Stimulated activated CD8-positive, alpha-beta memory T cell treated with anti-CD3 and anti-CD28 coated beads, Interleukin-15, amount 100 ng/mL, for 24 hours (primary cell): ENCODE measurements at places on chromosomes 1 and 21.
A peak's percentile ranks its signal among the peaks of the same experiment; 100 is the strongest.

- no peak for DNase-seq
These were observed 22.3 kb upstream of the POFUT2 start for GRCh38 chr21:45309987-45310381.

- peak; percentile 7 for DNase-seq
These were observed at the start of gene ROR1 for GRCh38 chr1:63773815-63774616. Gene ROR1, plus strand, starts transcription at chr1:63774017.

DNA sequence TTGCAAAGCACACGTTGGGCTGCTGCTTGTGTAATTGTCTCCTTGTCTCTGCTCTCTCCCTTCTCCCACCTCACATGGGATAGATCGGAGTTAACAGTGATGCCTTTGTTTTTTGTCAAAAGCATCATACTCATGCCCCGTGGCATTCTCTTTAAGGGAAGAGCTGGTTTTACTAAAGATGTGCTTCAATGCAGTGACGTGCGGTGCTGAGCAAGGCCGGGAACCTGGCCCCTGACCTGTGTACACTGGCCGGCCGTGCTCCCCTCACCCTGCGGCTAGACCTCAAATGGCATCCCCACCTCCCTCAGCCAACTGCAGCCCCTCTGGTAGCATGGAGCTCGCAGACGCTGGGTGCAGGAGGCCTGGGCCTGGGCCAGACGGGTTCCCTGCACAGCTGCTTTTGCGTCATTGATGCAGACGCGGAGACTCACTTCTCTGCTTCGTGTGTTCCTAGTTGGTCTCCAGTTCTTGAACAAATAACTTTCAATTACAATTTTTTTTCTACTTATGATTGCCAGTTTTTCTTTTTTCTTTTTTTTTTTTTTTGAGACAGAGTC lies 19.9 kb downstream of the AGPAT3 start:
- DNase-seq, result no peak

DNA sequence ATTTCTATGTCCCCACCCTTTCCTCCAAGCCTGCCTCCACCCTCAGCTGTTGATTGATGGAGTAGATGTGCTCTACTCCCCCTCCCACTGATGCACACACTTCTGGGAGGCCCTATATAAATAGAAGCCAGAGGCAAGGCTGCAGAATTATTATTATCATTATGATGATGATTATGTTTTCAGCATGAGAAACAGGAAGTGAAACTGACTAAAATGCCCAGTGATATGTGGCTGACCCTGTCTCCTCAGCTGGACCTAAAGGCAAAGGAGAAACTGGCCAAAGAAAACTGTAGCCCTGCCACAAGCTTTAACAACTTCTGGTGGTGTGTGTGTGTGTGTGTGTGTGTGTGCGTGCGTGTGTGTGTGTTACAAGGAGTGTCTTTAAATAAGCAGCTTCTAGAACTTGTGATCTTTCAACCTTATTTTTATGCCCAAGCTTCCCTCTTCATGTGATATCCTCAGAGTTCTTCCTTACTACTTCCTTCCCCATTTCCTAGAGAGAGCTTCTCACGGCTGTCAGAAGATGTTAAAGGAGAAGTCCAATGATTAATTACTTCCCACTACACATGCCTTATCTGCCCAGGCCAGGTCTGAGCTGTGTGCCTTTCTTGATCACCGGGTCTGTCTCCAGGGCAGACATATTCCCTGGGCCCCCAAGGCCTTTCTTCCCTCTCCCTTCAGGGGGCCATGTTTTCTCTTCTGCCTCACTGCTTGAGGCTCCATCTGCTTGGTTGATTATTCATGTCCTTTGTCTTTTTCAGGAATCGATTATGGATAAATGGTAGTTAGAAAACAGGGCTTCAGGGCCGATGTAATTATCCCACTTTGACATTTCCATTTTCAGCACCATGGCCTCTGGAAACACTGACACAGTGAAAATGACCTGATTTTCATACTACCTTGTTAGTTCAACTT lies 11.6 kb upstream of the MAPKAPK2 start:
- DNase-seq, result no peak

DNA sequence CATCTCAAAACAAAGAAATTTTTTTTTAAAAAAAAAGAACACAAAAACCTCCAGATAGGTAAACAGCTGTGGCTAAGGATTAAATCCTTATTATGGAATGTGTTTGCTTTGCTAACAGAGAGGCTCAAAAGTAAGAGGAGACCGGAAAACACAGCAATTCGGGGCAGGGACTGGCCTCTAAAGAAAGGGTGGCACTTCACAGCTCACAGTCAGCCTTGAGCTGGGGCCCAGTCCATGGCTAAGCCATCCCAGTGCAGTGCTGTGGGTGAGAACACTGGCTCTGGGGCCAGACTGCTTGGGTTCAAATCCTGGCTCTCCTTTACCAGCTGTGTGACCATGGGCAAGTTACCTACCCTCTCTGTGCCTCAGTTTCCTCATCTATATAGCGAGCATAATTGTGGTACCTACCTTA lies 28.2 kb downstream of the KIF17 start:
- DNase-seq, result no peak

- no peak for DNase-seq
These were observed 84.8 kb downstream of the KCTD3 start for GRCh38 chr1:215651867-215652266.

DNA sequence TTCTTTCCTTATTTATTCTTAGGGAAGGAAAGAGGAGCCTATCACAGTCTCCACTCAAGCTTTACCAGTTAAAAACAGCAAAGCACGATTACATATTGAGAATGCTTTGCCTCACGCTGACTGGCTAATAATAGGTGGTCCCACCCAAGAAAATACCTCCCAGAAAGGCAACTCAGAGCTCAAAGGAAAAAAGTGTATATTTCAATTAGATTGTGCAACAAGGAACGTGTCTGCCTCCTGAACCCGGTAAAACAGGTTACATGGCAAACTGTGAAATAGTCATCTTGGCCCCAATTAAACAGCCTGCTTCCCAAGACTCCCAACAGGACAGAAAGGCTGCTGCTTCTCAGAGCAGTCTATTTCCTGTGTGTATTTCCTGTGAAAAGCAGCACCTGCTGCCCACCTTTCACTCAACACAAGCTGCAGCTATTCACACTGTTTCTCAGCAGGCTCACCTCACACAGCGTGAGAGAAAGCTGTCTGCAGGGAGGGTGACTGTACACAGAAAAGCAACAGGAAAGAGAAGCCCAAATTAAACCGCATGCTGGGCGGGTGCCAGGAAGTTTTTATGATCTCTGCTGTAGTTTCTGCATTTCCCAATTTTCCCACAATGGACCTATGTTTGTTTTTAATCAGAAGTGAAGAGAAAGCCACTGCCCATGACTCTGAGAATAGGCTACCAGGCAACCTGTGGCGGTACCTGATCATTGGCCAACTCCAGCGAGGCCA lies 44.0 kb downstream of the URB1 start:
- no peak for DNase-seq

DNA sequence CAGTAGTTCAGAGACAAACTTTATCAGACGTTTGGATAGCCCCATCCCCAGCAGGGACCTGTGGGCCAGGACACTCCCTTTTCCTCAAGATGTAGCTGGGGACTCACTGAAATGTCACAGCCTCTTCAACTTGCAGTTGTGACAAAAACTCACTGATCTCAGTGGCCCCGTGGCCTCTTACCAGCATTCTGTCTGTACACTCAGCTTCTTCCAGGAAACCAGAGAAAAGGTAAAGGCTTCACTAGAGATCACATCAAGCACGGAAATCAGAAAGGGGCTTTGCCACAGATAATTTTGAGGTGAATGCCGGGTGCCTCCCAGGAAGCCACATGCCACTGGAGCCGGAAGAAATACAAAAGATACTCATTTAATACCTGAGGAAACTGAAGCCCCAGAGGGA lies 122.2 kb downstream of the CCDC185 start:
- DNase-seq, result no peak

GRCh38 chr21:43805275-43805800 lies 16.0 kb downstream of the RRP1 start:
- no peak for DNase-seq

GRCh38 chr1:150552128-150552910 lies 3.1 kb downstream of the ADAMTSL4 start:
- DNase-seq, result no peak

- DNase-seq, result no peak
These were observed 86.6 kb downstream of the ZBTB18 start for GRCh38 chr1:244137725-244138124.

DNA sequence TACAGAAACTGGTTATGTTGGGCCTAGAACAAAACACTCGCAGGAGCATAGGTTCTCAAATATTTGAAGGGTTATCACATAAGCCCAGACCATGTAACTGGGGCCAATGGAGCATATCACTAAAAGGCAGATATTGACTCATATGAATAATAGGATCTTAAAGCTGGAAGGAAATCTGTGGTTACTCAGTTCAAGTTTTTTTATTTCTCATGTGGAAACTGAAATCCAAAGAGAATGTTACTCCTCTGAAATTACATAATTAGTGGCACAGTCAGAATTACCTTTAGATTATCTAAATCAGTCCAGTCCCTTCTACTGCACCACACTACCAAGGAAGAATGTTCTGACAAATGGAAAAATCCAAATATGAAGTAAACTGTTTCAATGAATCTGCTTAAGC lies 12.0 kb downstream of the SLAMF8 start:
- no peak for DNase-seq

- DNase-seq, result no peak
These were observed 266.3 kb downstream of the RHOU start for GRCh38 chr1:229001467-229002011.

DNA sequence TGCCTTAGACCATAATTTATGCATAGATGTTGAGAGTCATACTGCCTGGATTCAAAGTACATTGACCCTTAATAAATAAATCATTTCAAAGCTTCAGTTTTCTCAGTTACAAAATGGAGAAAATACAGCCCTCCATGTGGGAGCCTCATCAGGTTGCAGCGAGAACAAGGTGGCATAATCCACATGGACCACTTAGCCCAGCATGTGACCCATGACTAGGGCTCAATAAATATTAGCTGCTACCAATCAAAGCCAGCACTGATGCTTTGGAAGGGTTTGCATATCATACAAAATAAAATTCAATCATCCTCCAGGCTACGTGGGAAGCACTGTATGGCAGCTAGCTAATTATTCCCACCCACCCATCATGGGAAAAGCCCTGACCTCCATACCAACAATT lies 33.5 kb upstream of the RGS7 start:
- DNase-seq, result no peak

DNA sequence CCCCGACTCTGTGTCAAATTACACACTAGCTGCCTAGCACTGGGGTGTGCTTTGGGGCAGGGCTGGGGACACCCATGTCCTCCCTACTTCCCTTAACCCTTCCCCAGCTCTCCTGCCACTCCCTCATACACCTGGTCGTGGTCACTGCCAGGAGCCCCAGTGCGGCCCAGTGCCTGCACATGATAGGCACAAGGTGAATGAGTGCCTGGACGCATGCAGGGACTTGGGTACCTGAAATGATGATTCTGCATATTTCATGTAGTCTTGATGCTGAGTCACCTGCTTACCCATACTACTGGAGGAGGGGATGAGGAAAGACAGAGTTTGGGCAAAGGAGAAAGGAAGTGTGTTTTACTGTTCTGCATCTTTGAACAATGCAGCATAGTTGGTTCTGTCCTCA lies 1.5 kb upstream of the VANGL2 start:
- no peak for DNase-seq

GRCh38 chr1:159869607-159870006 lies 7.2 kb upstream of the VSIG8 start:
- DNase-seq, result no peak

GRCh38 chr1:96583903-96584302 lies 137.7 kb upstream of the PTBP2 start:
- no peak for DNase-seq

GRCh38 chr1:41341772-41342562 lies 19.3 kb upstream of the FOXO6 start:
- DNase-seq, result no peak

- DNase-seq, result no peak
These were observed 16.4 kb downstream of the TEX38 start for GRCh38 chr1:46687921-46688509.

DNA sequence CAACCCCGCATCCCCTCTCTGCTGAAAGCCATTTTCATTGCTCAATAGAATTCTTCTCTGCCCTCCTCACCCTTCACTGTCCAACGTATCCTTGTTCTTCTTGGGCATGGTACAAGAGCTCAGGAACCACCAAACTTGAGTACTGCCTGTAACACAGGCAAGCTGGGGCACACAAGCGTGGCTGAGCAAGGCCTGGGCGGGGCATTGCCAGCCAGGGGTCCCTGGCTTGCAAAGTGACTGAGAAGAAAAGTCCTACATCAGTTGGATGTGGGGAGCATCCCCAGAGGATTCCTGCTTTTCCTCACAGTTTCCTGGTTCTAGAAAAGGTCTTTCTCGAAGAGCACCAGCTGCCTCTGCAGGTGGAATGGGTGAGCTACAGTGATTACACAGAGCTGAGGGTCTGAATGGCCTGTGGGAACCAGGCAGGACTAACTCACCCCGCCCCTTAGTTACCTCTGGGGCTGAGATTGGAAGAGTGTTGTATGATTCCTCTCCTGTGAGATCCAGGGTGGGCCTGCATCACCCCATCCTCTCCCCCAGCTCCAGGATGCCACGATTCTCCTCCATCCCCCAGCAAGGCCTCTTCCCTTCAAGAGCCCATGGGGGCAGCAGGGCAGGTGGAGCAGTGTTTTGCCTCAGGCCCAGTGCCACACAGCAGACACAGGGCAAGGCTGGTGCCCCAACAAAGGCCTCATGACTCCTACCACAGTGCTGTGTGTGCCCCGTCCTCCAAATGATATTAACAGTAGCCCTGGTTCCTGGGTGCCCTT lies 121.9 kb downstream of the MATN1 start:
- DNase-seq, result no peak

DNA sequence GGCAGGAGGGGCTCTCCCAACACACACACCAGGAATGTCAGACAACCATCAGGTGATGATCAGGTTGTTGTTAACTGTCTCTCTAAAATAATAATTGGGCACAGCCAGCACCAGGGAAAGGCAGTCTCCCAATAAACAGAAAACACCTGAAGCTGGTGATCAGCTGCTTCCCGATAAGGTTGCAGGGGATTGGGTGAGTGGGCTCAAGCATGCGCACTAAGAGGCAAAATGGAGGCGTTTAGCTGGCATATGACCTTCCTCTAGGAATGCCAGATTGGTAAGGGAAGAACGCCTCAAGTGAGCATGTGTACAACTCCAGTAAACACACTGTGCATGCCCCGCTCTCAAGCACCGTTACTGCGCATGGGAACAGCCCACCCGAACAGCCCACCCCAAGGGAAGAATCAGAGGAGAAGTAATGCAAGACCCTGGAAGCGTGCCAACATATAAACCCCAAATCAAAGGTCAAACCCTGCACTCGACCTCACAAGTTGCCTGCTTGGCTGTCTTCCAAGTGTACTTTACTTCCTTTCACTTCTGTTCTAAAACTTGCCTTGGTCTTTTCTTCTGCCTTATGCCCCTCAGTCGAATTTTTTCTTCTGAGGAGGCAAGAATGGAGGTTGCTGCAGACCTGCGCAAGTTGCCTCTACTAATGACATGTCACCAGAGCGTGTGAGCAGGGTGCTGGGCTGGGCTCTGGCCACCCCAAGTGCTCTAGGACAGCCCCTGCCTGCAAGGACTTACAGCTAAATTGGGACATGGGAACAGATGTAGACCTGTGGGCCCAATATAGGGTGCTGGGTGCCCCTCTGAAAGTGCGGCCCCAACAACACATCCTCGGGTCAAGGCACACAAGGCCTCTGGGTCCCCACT lies 200.8 kb downstream of the RHOU start:
- DNase-seq, result no peak
